Activated naive CD8-positive, alpha-beta T cell treated with anti-CD3 and anti-CD28 coated beads for 36 hours (primary cell): ENCODE measurements at places on chromosomes 12 and 14. TPM values are rescaled to one million over a fixed set of nuclear protein-coding genes. Genes with fewer than 3 reads are reported as not detected.

OTOGL gene
- total RNA-seq = not detected

SYT10 gene
- not detected for total RNA-seq

TGFB3 gene
- total RNA-seq = 3.8 TPM

SMCO2 gene
- not detected for total RNA-seq

TAS2R8 gene
- not detected for total RNA-seq

ARMH4 gene
- total RNA-seq = not detected

LRTM2 gene
- not detected for total RNA-seq

DNA sequence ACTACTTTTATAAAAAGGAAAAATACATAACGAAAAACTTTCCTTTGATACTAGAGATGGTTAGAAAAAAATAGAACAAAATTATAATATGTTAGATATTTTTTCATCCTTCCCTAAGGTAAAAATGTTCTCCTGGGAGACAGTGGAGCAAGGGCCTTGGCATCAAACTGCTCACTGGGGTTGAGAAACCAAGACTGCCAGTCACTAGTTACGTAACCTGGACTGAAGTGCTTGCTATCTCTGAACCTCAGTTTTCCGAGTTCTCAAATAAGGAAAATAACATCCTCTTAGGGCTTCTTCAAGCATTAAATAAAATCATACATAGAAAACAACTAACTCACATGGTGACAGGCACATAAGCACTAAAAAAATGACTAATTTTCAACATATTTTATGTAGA is 48.2 kb upstream of the FRMD6 start:
- no peak for DNase-seq

DNA sequence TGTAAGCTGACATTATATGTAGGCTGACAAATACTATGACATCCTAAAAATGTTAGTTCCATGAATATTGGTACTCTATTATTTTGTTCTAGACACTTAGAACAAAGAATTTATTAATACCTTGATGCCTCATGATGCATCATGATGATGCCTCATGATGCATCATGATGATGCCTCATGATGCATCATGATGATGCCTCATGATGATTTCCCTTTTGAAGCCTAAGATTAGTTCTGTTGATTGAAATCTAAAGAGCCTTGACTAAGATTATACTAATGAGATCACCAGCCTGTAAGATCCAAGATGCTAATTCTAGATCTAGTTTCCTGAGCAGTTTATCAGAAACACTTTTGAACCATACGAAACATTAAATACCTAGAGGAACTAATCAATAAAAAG is 4.6 kb upstream of the CEP128 start:
- no peak for DNase-seq

- no peak for DNase-seq
These were observed 59.5 kb upstream of the ARHGAP5 start for GRCh38 chr14:32017587-32017986.

- DNase-seq = no peak
These were observed 98.5 kb upstream of the TMPO start for GRCh38 chr12:98416845-98417244.

- no peak for DNase-seq
These were observed 115.0 kb downstream of the RPAP3 start for GRCh38 chr12:47590771-47591360.

DNA sequence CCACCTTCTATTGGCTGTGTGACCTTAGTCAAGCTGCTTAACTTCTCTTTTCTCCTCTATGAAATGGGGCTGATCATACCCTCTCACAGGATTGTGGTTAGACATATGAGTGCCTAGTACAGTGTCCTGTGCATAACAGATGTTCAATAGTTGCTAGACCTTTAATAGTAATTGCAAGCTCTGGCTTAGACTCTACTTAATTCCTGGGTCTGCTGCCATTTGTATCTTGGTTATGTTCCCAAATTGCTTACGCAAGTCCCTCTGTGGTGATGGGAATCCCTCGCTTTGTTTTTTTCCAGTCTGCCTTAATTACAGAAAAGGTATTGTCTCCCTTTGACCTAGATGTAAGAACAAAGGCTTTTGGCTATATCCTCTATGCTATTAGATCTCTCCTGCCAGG is 15.1 kb downstream of the SUDS3 start:
- DNase-seq = no peak

- DNase-seq = no peak
These were observed 44.1 kb downstream of the TSPAN11 start for GRCh38 chr12:30970559-30971197.
